EH (cell line): ENCODE measurements at places on chromosomes 12 and 14.

- peak; percentile 93 for DNase-seq
Measured at GRCh38 chr12:107027636-107028053, 40.7 kb upstream of the MTERF2 start.

DNA sequence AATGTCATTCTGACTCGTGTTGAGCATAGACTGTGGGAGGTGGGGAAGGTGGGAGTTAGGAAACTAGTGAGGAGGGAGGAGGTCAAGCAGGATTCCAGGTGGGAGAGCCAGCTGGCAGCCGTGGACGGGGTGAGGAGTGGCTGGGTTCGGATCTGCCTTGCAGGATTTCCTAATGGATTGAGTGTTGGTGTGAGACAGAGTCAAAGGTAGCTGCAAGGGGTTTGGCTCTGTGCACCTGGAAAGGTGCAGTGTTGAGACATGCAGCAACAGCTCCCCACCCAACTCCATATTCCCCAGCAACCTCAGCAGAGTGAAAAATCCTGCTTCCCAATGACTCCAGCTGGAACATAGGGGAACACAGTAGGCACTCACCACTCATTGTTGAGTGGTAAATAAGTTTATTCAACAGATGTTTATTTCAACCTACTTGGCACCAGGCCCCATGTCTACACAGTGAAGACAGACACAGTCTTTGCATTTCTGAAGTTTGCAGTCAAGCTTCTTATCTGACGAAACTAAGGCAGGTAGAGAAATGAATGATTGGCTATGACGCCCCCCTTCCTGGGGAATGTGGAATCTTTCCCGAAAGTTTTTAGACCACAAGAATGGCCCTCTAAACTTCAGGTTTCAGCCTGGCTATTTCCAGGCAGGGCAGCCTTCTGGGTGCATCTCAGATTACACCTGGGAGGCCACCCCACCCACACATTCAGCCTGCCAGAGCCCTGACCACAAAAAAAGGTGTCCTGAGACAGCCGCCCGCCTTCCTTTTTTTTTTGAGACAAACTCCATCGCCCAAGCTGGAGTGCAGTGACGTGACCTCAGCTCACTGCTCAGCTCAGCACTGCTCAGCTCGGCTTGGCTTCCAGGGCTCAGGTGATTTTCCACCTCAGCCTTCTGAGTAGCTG is 37.9 kb upstream of the PLEKHG6 start:
- no peak for DNase-seq

DNA sequence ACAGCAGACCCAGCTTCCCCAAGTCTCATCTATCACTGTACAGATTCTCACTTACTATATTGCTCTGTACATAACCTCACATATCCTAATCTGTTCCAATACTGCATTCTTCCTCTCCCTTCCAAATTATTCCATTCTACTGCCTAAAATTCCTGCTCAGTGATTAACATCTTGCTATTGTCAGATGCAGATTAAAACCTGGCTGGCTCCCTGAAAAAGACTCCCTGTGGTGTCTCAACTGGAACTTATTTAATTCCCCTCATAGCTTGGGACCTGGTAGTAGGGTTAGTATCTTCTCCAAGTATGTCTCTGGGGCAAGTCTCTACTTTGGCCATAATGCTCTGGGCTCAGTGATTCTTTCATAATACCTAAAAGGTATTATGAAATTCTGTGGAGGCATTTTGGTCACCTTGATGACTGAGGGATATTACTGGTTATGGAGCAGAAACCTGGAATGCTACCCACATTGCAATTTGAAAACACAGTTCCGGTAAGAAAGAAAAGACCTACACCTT is 55.8 kb downstream of the PAWR start:
- peak; percentile 75 for DNase-seq

- DNase-seq, result no peak
Measured at GRCh38 chr12:20555771-20556170, 139.4 kb upstream of the SLCO1C1 start.

DNA sequence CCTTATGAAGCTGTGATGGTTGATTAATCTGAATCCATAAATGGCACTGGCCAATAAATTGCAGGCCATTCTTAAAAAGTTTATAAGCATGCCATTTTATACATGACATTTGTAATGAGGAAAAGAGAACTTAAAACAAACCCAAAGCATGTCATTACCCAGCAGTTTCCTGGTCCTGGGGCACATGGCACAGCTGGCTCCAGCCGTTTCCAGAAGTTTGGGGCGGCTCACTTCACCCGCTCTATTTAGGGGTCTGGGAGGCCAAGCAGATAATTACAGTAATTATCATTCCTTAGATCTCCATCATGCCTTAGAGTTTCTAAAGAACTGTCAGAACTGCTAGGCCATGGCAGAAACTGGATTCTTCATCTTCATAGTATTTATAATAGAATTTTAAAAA is 6.4 kb downstream of the ADGRD1 start:
- no peak for DNase-seq

DNA sequence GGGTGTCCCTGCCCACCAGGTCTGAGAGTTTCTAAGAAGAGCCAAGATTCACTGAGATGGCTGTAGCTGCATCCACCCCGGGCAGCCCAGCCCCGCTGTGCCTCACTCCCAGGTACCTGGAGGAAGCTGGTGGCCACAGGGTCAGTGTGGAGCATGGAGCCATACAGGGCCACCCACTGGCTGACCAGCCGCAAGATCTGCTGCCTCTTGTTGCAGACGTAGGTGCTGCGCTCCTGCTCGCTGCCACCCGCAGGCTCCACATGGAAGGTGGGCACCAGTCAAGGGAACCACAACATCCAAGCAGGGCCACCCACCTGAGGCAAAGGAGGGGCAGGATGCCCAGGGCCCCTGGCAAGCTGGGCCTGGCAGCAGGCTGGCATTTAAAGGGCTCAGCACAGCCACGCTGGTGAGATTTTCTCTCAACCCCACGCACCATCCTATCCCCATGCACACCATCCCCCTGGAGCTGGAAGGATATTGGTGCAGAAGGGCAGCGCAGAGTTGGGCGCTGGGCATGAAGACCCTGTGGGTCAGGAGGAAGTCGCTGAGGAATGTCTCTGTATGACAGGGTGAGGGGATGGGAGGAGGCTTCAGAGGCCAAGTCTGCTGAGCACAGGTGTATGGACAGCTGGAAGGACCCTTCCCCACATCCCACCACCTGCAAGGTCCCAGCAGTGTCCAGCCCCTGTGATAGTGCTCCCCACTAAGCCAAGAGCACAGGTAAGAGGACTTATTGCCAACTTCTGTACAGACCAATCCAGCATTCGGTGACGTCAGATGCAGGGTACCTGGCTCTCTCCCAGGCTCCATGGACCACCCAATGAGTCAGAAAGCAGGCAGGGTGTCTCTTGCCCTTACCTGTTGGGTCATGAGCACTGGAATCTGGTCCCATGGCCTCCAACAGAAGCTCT is 10.8 kb downstream of the RAPGEF3 start:
- DNase-seq, result no peak

DNA sequence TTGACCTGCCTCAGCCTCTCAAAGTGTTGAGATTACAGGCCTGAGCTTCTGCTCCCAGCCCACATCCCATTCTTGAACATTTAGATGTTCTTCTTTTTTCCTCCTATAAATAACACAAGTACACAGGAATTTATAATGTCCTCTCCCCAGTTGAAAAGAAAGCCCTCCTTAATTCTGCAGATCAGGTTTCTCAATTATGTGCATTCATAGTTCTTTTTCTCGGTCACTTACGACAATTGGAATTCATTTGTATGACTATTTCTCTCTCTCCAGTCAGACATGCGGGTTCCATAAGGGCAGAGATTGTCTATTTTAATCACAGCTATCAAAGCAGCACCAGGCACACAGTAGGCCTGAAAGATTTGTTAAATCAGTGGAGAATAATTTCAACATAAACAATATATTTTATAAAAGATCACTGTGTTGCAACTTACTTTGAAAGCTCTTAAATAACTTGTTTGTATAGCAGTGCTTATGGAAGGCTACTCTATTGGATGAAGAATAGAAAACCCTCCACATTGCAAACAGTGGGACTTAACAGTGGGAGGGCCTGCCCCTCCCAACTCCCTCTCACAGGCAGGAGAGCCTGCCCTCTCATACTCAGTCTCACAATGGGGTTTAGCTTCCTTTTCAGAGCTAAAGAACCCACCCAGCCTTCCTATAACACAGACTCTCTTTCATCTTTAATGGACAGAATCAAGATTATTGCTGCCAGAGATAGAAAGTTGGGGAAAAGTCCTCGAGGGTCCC is 84.1 kb upstream of the TRAF3 start:
- DNase-seq, result no peak

- no peak for DNase-seq
Measured at GRCh38 chr12:6373022-6373787, 2.2 kb downstream of the SCNN1A start.

GRCh38 chr12:122942637-122943036 is 23.6 kb downstream of the ABCB9 start:
- peak; percentile 37 for DNase-seq

- no peak for DNase-seq
Measured at GRCh38 chr14:97948841-97949240, 1151.7 kb downstream of the VRK1 start.

GRCh38 chr12:125533434-125534029 is 468.3 kb downstream of the AACS start:
- DNase-seq, result no peak

- DNase-seq, result no peak
Measured at GRCh38 chr14:35932136-35932535, 106.0 kb downstream of the BRMS1L start.

DNA sequence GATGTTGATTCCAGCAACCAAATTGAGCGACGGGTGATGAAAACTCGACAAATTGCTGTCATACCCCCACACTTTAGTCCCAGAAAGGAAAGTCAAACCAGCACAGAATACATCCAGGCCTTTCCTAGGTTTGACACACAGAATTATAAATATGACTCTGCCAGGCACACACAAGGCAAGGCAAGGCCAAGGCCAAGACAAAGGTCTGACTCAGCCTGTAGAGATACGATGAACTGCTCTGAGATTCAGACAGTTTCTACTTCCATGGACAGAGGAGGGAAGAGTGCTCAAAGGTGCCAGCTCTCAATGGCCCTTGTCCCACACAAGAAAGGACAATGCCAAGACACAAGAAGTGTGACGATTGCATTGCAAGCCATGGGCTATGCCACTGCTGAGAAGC is 880.2 kb upstream of the TMEM132C start:
- DNase-seq, result no peak

GRCh38 chr12:111720457-111720856 is 34.6 kb downstream of the ACAD10 start:
- no peak for DNase-seq

GRCh38 chr14:32366256-32366879 is 37.3 kb downstream of the AKAP6 start:
- peak; percentile 83 for DNase-seq

- DNase-seq, result no peak
Measured at GRCh38 chr12:10409392-10409791, at the start of gene KLRC4. TSS of gene KLRC4 (minus strand) at chr12:10409757. CDS start at chr12:10409575, 182 bp downstream.

DNA sequence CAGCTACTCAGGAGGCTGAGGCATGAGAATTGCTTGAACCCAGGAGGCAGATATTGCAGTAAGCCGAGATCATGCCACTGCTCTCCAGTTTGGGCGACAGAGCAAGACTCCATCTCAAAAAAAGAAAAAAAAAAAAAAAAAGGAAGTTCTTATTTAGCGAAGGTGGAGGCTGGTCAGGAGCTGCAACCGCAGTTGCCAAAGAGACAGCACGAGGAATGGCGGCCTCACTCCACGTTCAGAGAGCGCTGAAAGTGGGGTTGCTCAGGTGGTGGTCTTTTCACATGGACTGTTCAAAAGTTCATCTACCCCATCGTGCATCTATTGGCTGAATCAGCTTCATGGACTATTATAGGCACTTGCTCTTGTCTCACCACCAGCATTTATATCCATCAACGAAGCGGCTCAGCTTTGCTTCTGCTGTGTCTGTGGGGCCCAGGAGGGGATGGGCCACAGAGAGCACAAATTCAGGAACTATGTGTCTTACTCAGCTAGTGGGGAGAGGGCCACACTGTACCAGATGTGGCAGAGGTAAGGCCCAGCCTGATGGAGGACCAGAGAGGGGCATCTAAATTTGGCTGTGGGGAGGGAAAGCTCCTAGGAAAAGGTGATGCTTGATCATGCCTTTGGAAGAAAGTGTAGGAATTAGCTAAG is 27.3 kb downstream of the SLC25A47 start:
- DNase-seq, result no peak

GRCh38 chr14:35287431-35288013 is 4.7 kb upstream of the PSMA6 start:
- DNase-seq, result no peak

GRCh38 chr14:31029016-31029970 is 3.1 kb upstream of the STRN3 start:
- no peak for DNase-seq

DNA sequence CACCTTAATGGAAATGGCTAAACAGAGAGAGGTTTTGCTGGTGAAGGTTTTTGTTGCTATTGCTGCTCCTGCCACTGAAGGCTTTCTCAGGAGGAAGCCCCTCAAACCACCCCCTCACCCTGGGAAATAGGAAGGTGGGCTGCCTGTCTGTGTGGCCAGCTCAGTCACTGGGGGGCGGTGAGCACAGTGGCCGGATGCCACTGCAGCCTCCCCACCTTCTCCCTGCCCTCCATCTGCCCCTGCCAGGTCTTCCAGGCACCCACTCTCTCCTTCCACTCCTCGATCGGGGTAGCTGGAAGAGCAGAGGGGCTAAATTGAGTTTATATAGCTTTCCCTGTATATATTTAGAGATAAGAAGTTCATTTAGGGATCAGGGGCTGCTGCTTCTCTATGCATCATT is 80.8 kb downstream of the PAPOLA start:
- no peak for DNase-seq

GRCh38 chr12:16184681-16185080 is 92.8 kb downstream of the SLC15A5 start:
- DNase-seq, result no peak

GRCh38 chr12:19624491-19624890 is 185.2 kb downstream of the AEBP2 start:
- peak; percentile 59 for DNase-seq

GRCh38 chr14:101496776-101497683 is 64.3 kb upstream of the DIO3 start:
- DNase-seq, result no peak

GRCh38 chr14:86221755-86222154 is 691.8 kb downstream of the FLRT2 start:
- DNase-seq, result no peak

- peak; percentile 98 for DNase-seq
Measured at GRCh38 chr12:48956279-48957140, 777 bp downstream of the ARF3 start.

GRCh38 chr12:89051065-89051677 is 301.1 kb downstream of the DUSP6 start:
- DNase-seq, result peak; percentile 71
